ENCODE measurements at places on chromosomes 3 and 15.
A peak's percentile ranks its signal among the peaks of the same experiment; 100 is the strongest.

- DNase-seq = no peak
These were observed 154.3 kb upstream of the IQSEC1 start for GRCh38 chr3:13227315-13228165.

GRCh38 chr15:53448232-53449015, 311.0 kb downstream of the WDR72 start:
- no peak for DNase-seq

DNA sequence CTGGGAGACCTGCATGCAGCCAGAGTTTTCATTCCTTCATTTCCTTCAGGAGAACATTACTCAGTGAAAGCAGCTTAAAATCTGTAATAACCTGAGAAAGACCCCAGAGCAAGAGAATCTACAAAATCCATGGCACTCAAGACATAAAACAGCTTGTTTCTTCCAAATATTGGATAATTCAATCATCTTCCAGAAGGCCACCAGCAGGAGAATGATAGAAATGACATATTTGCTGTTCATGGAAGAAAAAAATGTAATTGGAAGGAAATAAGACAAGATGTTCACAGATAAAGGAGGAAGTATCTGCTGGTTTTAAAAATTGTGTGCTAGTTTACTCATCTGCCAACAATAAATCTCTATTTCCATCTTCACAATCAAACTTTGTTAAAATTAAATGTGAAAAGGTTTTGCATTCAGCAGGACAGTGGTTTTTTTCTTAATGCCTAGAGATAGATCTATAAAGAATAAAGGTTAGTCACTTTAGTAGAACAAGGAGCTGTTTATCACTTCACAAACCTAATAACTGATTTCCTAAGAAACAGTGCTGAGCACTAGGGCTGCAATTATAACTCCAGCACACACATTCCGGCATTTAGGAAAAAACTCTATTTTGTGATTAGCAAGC, 530.8 kb downstream of the NSUN3 start:
- DNase-seq = no peak

DNA sequence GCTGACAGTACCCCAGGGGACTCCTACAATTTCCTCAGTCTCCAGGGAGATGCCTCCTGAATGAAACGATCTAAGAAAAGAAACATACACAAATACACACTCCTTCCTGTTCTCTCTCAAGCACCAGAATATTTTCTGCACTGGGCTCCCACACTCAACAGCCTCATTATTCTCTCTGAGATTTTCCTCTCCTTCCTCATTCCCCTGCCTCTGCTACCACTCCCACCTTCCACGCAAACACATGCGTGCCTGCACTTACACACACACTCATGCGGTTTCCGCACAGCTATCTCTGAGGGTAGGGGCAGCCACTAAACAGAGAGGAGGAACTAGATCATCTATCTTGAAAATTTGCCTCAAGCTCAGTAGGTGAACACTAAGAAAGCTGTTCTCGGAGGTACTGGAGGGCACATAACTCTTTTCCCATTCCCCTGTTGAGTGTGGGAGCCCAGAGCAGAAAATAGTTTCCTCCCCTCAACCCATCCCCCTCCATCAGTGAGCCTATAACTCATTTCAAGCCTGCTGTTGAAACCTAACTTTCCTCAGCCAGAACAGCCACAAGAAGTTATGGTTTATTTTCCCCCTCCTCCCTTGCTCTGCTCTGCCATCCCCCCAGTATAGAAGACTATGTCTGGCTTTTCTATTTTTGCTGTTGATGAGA, 30.5 kb upstream of the TIPARP start:
- DNase-seq = no peak

- DNase-seq = no peak
These were observed 4.2 kb upstream of the PLOD2 start for GRCh38 chr3:146164971-146165769.

GRCh38 chr15:90871139-90871715, 2.8 kb downstream of the FURIN start:
- DNase-seq = peak; percentile 57

- DNase-seq = no peak
These were observed 469.7 kb downstream of the PDCD6IP start for GRCh38 chr3:34268032-34268709.

DNA sequence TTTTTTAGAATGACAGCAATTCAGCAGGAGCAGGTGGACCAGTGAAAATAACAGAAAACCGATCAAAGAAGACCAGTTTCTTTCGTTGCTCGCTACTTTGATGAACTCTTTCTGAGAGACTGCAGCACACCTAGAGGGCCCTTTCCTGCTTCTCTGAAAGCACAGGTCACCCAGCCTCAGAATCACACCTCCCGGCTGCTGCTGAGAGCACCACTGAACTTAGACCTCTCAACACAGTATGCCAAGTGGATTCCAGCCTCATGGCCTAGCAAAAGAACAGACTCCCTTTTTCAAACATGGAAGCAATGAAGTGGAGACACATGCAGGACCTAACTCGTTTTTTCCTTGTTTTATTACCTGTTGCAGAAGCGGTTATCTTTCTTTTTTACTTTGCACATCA, 13.9 kb upstream of the APH1B start:
- no peak for DNase-seq

DNA sequence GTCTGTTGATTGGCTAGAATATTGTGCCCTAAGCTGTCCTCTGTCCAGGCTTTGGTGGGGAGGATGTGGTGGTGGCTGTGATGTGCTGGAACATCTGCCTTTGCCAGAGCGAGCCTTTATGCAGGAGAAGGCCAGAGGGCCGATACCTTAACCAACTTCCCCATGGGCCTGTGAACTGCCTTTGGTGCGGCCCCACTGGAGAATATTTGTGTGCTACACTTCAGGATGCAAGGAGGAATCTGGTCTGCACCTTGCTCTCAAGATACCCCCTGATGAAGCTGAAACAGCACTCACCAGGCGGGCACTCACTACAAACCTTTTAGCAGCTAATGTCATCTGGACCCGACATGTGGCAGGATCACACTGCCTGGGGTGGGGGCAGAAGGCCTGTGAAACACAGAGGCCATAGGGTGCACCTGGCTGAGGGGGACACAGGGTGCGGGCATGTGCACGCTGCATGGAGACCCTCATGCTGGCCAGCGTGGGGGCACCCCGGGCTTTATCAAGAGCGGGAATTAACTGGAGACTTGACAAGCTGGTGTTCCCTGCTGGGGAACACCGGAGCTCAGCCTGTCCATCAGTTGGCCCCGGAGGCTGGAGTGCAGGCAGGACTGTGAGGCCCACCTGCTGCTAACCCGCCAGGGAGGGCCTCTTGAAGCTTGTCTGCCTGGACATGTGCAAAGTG, 16.4 kb downstream of the PRR23E start:
- DNase-seq = no peak

DNA sequence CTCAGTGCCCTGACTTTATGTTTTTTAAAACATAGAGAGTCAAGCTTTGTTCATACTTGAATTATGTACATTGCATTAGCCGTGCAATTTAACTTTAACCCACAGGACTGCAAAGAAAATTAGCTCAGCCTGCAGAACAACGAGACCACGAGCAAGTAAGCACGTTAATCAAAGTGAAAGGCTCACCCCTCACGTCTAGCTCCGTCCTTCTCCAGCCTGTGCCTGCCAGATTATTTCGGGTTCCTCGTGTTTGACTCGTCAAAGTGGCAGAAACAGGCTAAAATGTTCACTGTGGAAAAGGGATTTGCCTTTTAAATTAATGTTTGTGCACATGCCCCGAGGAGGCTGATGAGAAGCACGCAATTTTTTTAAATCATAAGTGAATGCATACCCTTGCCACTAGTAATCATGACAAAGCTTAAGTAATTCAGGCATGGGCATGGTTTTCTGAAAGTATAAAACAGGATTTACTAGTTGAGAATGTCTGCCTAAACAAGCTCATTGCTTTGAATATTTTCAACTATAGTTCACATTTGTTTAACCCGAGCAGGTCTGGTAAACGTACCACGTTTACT, 15.3 kb downstream of the ZBTB38 start:
- DNase-seq = no peak

DNA sequence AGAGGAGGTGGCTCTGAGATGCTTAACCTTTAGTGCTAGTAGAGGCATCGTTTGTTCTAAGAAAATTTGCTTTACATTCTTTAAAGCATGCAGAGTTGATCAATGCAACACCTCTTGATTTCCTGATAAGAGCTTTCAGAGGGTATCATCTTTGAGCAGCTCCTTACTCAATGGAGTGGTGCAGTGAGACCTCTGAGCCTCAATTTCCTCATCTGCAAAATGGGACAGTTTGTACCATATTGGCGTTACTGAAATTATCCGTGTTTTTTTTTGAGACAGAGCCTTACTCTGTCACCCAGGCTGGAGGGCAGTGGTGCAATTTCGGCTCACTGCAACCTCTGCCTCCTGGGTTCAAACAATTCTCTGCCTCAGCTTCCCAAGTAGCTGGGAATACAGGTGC, 1.6 kb upstream of the TMEM42 start:
- no peak for DNase-seq

DNA sequence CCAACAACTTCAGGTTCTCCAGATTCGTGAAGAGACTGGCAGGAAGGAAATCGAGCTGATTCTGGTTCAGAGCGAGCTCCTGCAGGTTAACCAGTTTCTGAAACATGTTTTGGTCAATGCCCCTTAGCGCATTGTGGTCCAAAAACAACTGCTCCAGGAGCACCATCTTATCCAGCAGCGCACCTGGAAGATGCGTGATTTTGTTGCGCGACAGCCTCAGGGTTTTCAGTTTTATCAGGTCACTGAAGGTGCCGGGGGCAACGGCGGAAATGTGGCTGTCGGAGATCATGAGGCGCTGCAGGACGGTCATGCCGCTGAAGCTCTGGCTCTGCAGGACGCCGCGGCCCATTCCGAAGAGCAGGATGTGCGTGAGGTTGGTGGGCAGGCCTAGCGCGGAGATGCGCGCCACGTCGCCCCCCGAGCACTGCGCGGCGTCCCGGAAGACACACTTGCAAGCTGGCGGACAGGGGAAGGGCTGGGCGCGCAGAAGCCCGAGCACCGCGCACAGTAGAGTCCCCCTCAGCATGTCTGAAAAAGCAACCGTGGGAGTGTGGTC, 1.2 kb downstream of the GP5 start:
- no peak for DNase-seq

DNA sequence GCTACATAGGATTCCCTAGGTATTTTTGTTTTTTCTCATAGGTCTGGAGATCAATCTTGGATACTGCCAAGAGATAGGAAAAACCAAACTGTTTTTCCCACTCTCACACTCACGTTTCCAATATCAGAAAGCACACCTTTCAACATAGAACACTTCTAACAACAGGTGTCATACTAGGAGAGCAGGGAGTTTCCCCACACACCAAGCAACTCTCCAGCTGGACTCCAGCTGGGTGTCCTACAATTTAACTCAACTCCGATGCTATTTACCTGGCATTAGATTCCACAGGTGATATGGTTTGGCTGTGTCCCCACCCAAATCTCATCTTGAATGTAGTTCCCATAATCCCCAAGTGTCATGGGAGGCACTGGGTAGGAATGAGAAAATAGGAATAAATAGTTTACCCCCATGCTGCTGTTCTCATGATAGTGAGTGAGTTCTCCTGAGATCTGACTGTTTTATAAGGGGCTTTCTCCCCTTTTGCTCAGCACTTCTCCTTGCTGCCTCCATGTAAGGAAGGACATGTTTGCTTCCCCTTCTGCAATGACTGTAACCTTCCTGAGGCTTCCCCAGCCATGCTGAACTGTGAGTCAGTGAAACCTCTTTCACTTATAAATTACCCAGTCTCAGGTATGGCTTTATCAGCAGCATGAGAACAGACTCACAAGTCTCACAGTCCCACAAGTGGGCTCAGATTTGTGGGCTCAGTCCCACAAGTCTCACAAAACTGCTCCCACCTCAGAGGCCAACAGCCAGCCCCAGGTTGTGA, 354.5 kb upstream of the THBS1 start:
- DNase-seq = no peak

GRCh38 chr3:124823206-124823605, 64.0 kb downstream of the ITGB5 start:
- no peak for DNase-seq

DNA sequence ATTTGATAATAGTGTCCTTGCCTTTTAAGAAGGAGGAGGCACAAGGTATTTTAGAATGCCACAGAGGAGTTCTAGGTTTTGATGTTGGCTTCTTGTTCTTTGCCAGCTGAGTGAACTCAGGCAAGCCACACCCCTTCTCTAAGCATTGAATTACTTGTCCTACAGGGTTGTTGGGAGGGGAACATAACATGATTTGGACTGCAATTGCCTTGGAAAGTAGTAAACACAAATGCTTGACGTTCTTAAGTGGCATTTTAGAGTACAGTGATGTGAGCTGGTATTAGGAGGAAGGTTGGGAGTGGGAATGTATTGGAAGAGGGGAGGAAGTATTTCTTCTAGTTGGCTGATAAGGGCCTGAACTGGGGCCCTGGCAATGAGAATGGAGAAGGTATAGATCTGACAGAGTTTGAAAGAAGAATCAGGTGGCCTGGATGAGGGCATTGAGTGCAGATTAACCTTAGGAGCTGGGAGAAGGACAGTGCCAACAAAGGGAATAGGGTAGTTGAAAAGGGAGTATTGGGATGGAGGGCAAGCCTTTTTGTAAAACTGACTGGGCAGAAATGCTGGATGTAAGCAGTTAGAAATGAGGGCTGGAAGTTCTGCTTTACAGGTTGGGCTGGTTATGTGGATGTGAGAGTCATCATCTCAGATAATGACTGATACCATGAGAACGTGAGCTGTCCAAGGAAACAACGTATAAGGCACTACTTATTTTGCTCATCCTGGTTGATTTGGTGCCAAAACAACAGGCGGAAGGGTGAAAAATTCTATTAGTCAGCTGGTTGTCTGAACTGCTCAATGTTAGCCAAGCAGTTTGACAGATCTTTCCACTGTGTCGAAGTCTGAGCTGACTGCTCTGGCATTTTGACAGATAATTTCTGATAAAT, 16.7 kb downstream of the KAT2B start:
- DNase-seq = peak; percentile 33

DNA sequence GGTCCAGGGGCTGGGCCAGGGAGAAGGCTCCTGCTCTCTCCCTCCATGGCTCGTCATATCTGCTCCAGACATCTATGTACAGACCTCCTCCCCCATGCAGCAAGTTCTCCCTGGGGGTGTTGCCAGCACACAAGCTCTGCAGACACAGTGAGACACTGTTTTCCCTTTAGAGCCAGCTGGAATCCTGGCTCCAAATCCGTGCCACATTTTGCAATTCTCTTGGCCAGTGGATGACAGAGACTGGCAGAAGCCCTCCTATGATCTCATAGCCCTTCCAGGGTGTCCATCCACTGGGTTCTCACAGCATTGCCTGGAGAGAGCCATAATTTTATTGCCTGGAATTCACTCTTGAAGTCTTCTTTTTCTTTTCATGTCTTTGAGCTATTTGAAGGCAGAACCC, 203.9 kb downstream of the TLE3 start:
- DNase-seq = no peak

GRCh38 chr3:60752809-60753208, 498.4 kb downstream of the FHIT start:
- no peak for DNase-seq

- DNase-seq = no peak
These were observed 632.3 kb upstream of the NR2F2 start for GRCh38 chr15:95698230-95698629.

- peak; percentile 61 for DNase-seq
These were observed 50.1 kb downstream of the UMPS start for GRCh38 chr3:124780356-124780755.
